Right cardiac atrium (tissue), 5 donors: ENCODE measurements at places on chromosomes 3 and 15.

DNA sequence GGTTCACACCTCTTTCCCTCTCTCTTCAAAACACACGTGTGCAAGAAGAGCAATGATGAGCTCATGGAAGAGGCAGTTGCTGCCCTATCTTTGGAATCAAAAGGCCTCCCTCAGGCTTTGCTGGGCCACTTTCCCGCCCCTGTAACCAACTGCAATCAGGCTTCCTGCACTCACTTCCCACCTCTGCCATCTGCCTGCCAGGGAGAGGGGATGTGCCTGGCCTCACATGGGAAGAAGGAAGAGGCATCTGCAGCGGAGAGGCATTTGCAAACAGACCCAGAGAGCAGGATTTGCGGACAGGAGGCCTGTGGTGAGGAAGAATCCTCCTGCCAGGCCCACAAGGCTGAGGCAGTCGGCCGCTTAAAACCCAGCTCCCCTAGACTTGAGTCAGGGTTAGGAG is 175.6 kb upstream of the ATP10A start:
- no peak for DNase-seq

GRCh38 chr3:55423782-55424181 is 63.3 kb downstream of the WNT5A start:
- DNase-seq = peak; percentile 37

DNA sequence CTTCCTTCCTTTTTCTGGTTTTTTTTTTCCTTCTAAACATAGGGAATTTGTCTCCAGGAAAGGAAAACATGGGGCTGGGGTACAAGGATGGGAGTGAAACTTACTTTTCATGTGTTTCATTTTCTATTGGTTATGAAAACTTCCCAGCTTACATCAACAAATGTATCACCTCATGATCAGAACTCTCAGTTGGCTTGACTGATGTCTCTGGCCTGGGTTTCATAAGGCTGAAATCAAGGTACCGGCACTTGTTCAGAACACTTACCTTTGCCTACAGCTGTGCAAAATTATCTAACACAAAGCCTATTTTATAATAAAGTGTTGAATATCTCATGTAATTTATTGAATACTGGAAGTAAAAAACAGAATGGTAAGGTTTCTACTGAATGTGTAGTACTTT is 91.8 kb upstream of the STT3B start:
- no peak for DNase-seq

- peak; percentile 16 for DNase-seq
Measured at GRCh38 chr3:189824629-189825312, 193.6 kb downstream of the TP63 start.

- DNase-seq = peak; percentile 91
Measured at GRCh38 chr15:85771781-85772445, 22.8 kb downstream of the KLHL25 start.

DNA sequence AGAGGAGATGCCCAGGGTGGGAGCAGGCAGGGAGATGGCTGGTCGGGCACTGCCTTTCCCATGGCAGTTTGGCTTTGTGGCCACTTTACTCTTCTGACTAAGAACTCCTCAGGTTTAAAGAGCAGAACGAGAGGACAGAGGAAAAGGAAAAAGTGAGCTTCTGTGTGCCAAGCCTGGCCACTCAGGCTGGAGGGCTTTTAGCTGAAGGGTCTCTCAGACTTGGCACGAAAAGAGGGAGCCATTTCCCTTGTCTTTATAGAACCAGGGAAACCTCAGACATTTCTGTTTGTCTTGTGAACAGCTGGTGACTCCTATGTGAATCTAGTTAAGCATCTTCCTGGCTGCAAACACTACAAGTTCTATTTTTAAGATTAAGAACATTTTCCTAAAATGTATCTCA is 23.3 kb upstream of the PSMD6 start:
- DNase-seq = no peak

DNA sequence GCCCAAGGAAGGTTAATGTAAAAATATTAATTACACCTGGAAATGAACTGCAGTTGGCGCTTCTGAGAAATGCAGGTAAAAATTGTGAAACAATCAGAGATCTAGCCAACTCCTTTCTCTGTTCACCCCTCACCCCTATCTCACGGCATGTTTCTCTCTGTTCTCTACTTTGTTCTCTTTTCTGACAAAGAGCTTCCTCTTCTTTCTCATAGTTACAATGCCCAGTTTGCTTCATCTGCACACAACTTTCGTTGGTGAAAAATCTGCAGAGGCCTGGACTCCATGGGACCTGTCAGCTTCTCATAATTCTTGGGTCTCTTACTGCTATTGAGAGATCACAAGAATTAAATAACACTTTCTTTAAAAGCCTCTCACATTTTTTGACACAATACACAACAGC is 212.9 kb upstream of the LRRN1 start:
- no peak for DNase-seq

GRCh38 chr3:116148881-116149851 is 296.1 kb downstream of the LSAMP start:
- DNase-seq = no peak

- no peak for DNase-seq
Measured at GRCh38 chr15:26197719-26198118, 334.6 kb upstream of the ATP10A start.

- no peak for DNase-seq
Measured at GRCh38 chr3:72116226-72116625, 331.3 kb upstream of the PROK2 start.

DNA sequence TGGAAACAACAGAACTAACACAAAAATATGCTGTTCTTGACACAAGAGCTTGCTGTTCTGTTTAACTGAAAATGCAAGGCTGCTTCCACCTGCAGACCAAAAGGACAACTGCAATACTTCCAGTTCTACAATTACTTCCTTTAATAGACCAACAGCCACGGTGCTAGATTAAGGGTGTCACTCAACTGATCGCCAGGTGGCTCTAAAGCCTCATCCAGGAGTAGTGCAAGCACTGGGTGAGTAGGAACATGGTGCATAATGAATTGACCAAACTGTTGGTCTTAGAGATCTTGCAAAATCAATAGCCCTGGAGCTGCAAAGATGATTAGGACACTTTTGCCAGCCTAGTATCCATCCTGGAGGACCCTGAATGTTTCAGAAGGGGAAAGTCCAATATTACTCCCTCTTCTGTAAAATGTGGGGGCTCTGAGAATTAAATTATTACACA is 3.6 kb upstream of the CLDN16 start:
- DNase-seq = no peak

DNA sequence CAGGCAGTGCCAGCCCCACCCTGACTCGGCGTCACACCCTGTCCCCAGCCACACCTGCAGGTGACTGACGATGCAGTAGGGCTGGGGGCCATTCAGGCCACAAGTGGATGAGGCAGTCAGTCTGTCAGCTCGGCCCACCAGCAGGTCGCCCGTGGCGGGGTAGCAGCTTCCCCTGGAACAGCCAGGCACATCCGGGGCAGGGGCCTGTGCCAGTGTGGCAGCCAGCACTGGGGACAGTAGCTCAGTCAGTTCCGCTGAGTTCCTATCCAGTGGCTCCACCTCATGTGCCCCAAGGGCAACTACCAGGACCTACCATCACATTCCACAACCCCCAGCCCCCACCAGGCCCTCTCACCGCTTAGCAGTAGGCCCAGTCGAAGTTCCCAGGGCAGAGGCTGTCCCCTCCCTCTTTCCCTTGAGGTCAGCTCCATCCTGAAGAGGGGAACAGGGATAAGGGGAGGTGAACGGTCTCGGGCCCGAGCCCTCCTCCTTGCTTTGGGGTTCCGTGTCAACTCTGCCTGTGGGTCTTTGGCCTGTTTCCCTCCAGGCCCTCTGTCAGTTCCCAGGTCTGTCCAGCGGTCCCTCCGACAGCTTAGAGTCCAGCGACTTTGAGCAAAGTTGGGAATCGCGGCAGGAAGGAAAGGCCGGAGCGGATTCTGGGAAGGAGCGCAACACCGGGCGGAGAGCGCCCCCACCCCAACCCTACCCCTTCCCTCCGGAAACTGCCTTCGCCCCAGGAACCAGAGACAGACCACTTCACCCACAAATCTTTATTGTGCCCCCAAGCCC is at the start of gene LAMB2:
LAMB2 (minus strand) TSS at position 614 of the 789 bp plus-strand sequence; CDS start at position 431, 183 bp downstream.
- peak; percentile 90 for DNase-seq

DNA sequence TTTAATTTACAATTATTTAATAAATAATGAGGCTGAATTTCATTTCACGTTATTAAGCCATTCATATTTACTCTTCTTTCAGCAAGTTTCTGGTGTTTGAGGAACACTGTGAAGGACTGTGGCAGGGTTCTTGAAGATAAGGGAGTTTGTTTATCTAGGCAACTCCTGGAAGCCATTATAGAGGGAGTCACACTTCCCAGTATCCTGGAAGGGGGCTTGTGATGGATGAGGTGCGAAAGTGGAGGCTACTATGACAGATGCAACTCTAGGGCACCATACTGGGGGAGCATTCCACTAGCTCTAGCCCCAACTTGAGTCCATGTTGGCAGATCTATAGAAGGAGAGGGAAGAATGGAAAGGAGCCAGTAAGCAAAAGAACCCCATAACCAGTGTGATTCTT is 14.4 kb downstream of the CNOT10 start:
- no peak for DNase-seq

DNA sequence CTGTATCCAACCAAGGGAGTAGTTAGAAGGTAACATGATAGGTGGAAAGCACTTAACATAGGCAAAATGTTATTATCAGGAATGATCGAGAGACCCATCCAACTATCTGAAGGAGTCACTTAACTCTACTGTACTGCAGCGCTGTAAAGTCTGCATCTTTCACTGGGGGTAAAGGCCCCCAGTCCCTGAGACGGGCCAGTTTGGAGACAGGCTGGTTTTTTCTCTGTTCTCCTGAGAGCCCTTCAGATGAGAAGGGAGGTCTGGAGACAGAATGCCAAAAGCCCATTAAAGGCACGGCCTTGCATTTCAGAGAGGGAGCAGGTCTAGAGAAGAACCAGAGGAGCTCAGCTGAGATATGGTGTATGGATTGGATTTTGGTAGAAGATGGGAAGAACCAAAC is 71.3 kb upstream of the CGNL1 start:
- no peak for DNase-seq

GRCh38 chr3:134333522-134334181 is 40.6 kb downstream of the AMOTL2 start:
- DNase-seq = peak; percentile 67

DNA sequence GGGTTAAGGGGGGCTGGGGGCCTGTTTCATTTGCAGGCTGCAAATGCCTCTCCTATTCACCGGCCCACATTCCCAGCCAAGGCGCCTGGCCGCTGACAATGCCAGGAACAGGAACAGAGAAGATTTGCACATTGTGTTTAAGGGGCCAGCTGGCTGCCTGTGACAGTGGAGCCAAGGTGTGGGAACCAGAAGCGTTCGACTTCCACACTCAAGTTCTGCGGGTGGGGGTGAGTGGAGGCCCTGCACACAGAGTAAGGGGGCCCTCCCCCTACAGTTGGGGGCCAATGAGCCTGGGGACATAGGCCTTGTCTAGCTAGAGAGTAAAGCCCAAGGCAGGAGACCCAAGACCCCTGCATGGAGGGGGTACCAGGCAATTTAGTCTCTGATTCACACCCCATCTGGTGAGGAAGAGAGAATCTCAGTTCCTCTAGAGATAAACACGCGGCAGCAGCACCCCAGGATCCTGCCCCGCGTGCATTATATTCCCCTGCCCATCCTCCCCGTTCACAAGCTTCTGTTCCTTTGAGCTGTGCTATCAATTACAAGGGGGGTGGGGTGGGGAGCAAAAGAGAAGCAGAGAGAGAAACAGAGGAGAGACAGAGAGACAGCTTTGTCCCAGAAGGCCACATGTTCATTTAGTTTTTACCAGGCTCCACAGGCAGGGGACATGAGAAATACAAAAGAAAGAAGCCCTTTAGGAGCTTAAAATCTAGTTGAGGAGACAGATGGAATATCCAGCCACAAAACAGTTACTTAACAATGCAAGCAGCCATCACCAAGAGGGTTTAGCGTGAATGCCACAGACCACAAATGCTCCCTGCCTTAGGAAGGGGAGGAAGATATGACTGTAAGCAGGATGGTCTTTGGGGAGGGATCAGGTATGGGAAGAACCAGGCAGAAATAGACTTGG is 9.2 kb downstream of the IGDCC3 start:
- no peak for DNase-seq

GRCh38 chr3:186362537-186362842 is 456 bp upstream of the DGKG start:
- no peak for DNase-seq
